ENCODE measurements at places on chromosomes 7 and 10.

DNA sequence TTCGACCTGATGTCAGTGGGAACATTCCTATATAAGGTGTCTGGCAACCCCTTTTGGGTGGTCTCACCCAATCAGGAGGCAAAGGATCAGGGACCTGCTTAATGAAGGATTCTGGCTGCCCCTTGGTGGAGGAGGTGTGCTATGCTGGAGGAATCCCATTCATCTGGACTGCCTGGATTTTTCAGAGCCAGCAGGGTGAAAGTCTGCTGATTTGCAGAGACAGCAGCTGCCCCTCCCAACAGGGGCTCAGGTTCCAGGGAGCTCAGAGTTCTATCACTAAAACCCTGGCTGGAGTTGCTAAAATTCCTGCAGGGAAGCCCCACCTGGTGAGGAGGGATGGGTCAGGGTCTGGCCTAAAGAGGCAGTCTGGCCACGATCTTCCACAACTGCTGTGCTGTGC, 398.5 kb upstream of the CNTNAP2 start:
- no peak for DNase-seq
- no peak overlapping the region for H3K4me3 ChIP-seq
- no peak overlapping the region for H3K27ac ChIP-seq
- H3K27me3 ChIP-seq: peaks cover 3% of the 10 kb centered on the region
- no peaks in the 10 kb centered on the region for H3K4me1 ChIP-seq

GRCh38 chr7:128206747-128207500, 34.2 kb upstream of the LEP start:
- no peak overlapping the region for H3K27ac ChIP-seq
- DNase-seq: no peak
- no peak overlapping the region for H3K4me3 ChIP-seq
- H3K36me3 ChIP-seq: no peaks in the 10 kb centered on the region
- H3K27me3 ChIP-seq: peaks cover 15% of the 10 kb centered on the region

- no peaks in the 10 kb centered on the region for H3K27me3 ChIP-seq
- H3K4me3 ChIP-seq: no peak overlapping the region
- no peak overlapping the region for H3K27ac ChIP-seq
- DNase-seq: no peak
Observed at GRCh38 chr7:16428672-16429071, 7.3 kb upstream of the CRPPA start.

DNA sequence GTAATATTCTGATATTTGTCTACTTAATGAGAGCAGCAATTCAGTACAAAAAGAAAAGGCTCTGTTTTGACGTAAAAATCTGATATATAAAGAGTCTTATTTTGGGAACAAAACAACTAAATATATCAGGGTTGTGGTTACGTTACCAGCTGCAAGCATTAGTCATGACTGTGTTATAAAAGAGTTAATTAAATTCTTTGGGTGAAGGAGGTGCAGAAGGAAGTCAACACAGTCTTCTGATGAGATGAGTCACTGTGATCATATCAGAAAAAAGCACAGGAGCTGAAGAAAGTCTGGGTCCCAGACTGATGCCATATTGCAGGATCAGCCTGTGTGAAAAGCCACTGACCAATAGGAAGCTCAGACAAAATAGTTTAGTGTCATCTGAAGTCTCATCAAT, 234.3 kb upstream of the TEX47 start:
- no peak overlapping the region for H3K4me3 ChIP-seq
- no peak for DNase-seq
- no peaks in the 10 kb centered on the region for H3K36me3 ChIP-seq
- H3K4me1 ChIP-seq: no peaks in the 10 kb centered on the region
- H3K27ac ChIP-seq: no peak overlapping the region
- no peaks in the 10 kb centered on the region for H3K27me3 ChIP-seq

DNA sequence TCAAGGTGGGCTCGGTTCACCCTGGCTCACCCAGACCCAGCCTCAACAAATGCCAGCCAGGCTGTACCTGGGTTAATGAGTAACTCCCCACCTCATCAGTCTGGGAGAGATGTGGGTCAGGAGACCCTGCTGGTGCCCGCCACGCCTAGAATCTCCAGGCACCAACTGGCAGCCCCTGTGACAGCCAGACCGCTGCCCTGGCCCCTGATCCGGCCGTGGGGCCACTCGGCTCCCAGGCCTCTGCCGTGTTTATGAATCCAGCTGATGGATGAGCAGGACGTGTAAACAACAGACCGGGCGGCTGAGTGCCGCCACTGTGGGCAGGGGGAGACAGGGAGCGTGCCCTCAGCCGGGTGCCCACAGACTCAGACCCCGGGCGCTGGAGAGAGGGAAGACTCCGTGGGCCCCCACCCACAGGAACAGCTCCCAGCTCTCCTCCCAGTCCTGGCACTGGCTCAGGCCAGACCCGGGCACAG, 34.0 kb upstream of the PDGFA start:
- H3K27ac ChIP-seq: no peak overlapping the region
- no peak for DNase-seq
- no peaks in the 10 kb centered on the region for H3K36me3 ChIP-seq
- peaks cover 3% of the 10 kb centered on the region for H3K4me1 ChIP-seq
- no peak overlapping the region for H3K4me3 ChIP-seq

GRCh38 chr10:27207350-27207749, 33.2 kb downstream of the ACBD5 start:
- H3K4me1 ChIP-seq: no peaks in the 10 kb centered on the region
- H3K36me3 ChIP-seq: peaks cover 9% of the 10 kb centered on the region
- no peaks in the 10 kb centered on the region for H3K27me3 ChIP-seq
- H3K4me3 ChIP-seq: no peak overlapping the region
- no peak overlapping the region for H3K27ac ChIP-seq

DNA sequence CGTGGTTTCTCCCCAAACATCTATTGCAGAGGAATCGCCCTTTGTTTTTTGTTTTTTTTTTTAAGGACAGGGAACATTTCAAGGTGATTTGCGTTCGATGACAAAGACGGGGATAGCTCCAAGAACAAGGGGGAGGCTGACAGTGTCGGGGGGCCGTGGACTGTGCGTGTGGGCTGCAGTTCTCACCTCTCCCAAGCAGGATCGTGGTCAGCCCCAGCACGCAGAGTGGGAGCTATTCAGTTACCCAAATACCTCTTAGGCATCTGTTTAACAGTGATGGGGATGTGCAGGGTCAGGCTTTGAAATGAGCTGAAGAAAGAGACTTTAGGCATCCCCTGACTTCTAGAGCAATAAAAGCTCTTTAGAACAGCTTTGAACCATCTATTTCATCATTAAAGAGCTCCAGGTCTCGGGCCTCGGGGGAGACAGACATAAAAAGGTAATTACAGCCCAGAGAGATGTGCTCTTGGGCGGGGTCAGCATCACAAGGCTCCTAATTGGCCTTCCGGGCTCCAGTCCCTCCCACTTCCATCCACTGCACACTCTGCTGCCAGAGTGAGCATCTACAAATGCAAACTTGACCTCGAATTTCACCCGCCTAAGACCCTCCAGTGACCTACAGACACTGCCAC, 97.3 kb downstream of the MYL10 start:
- no peaks in the 10 kb centered on the region for H3K36me3 ChIP-seq
- no peak for DNase-seq
- H3K4me3 ChIP-seq: no peak overlapping the region
- no peak overlapping the region for H3K27ac ChIP-seq
- H3K27me3 ChIP-seq: peaks cover 2% of the 10 kb centered on the region
- H3K4me1 ChIP-seq: no peaks in the 10 kb centered on the region

DNA sequence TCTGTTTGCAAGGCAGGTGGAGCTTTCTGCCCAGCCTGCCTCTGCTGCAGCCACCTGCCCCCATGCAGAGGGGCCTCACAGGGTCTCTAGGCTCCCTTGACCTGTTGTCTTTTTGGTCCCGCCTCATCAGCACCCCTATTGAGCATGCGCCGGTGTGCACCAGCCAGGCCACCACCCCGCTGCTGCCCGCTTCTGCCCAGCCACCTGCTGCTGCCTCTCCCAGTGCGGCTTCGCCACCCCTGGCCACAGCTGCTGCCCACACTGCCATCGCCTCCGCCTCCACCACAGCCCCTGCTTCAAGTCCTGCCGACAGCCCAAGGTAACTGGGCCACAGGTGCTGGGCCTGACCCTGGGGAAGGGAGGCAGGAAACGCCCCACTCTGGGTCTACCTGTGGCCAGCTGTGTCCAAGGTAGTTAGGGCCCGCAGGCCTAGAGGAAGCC, 38.1 kb downstream of the LDB3 start:
- H3K4me1 ChIP-seq: peaks cover 6% of the 10 kb centered on the region
- no peak overlapping the region for H3K4me3 ChIP-seq
- H3K27ac ChIP-seq: no peak overlapping the region
- H3K36me3 ChIP-seq: no peaks in the 10 kb centered on the region

GRCh38 chr7:55561690-55562089, 10.6 kb downstream of the VOPP1 start:
- peaks cover 10% of the 10 kb centered on the region for H3K4me1 ChIP-seq
- H3K27me3 ChIP-seq: peaks cover 2% of the 10 kb centered on the region
- no peak overlapping the region for H3K4me3 ChIP-seq
- H3K36me3 ChIP-seq: no peaks in the 10 kb centered on the region

GRCh38 chr7:16847381-16847860, 34.4 kb downstream of the AGR3 start:
- H3K36me3 ChIP-seq: no peaks in the 10 kb centered on the region
- H3K27ac ChIP-seq: no peak overlapping the region
- H3K4me3 ChIP-seq: no peak overlapping the region
- DNase-seq: no peak
- H3K4me1 ChIP-seq: peaks cover 11% of the 10 kb centered on the region
- peaks cover 5% of the 10 kb centered on the region for H3K27me3 ChIP-seq

Measured in endothelial cell (in vitro differentiated cells).